ENCODE measurements at places on chromosomes 1 and 21.

DNA sequence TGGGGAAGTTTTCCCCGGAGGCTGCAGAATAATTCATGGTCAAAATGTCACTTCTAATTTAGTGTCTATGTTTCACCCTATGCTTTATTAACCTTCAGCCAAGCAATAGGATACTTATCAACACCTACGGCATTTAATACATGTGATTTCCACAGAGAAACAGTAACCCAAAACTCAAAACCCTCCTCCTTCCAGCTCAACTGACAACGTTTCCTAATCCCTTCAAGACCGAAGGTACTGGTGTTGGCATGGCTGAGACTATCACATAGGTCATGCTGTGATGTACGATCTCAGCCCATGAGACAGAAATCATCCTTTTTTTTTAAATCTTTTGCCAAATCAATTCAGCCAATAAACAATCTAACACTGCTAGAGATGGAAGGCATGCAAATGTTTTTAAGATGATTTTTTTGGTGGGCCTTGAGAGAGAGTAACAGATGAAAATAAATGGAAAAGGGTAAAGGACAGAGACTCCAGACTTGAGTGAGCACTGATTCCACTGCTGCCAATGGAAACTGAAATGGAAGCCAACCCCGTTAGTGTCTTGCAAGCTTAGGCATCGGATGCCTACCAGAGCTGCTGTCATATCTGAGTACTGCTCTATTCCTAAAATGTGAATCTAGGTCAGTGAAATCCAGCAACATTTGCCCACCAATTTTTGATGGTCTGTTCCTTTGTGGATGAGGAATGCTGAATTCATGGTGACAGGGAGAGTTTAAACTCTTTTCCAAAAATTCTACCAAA lies 63.4 kb upstream of the BCL10 start:
- DNase-seq: no peak

GRCh38 chr1:203771901-203772301 lies 6.9 kb downstream of the LAX1 start:
- no peak for DNase-seq

DNA sequence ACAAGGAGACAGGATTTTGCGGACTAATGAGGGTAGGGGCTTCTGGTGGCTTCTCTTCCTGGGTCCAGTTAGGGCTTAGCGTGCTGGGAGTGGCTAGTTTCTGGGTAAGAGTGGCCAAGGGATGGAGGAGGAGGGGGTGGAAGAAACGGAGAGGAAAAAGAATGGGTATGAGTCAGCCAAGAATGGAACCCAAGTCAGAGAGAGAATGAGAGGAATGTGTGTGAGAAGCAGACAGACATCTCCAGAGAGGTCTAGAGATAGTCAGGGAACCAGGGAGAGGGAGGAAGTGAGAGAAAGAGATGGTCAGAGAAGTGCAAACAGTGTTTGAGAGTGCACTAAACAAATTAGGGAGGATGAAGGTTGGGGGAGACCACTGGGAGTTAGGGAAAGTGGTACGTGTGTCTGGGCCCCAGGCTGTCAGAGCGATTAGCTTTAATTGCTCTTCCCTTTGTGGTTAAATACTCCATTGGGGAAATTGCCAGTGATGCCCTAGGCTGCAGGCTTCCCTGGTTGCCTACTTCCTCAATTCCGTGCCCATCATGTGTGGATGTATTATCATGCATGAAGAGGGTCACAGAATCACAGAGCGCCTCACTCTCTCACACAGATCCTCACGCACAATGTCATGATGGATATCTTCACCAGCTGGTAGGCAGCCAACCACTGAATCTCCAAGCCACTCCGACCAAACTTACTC lies 1.4 kb downstream of the PEA15 start:
- no peak for DNase-seq

- no peak for DNase-seq
These were observed 2.6 kb downstream of the FUCA1 start for GRCh38 chr1:23865543-23865930.

GRCh38 chr1:41333146-41333784 lies 28.0 kb upstream of the FOXO6 start:
- DNase-seq: peak; percentile 10

Data from right lobe of liver (tissue), 6 donors.